Left cardiac atrium (tissue), 4 donors: ENCODE measurements at places on chromosomes 1 and 21. TPM values are rescaled to one million over a fixed set of nuclear protein-coding genes. Genes with fewer than 3 reads are reported as not detected.

- no peak for DNase-seq
Measured at GRCh38 chr1:232880354-232880753, 70.1 kb upstream of the NTPCR start.

DNA sequence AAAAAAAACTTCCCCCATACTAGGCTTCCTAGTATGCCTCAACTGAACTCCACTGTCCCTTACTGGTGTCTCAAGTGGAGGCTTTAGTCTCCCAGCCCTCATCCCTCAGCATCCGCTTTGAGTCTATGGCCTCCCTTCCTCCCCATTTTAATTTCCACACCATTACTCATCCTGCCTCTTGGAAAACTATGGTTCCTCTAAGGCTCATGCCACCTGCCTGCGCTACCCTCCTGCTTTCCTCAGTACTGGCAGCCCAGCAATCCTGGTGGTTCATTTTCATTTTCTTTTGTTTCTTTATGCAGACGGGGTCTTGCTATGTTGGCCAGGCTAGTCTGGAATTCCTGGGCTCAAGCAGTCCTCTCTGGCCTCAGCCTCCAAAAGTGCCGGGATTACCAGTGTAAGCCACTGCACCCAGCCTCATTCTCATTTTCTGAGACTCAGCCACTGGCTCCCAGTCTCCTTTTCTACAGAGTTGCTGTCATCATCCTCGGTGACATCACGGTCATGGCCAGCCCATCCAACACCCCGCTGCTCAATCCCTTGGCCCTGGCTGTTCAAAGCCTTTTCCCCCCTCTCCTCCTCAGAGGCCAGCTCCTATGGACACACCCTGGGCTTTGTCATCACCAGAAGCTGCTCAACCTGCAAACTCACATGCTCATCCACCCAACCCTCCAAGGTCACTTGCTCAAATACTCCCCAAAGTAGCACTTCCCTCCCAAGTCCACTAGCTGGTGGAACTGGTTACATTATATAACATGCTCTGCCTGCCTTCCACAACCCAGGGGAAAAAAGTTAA is 2.3 kb upstream of the PMVK start:
- DNase-seq: no peak

DNA sequence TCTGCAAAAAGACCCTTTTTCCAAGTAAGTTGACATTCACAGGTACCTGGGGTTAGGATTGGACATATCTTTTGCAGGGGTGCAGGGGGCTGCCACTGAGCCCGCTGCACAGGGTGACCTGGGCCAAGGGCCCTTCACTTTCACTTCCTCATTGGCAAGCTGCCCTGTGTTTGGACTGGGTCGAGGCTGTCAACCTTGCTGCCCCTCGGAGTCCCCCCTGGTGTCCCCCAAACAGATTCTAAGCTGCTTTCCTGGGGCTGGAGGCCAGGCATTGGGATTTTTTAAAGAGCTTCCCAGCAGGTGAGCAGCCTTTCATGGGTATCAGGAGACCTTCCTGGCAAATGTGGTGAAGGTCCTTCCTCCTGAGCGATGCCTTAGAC is 7.9 kb upstream of the UMODL1 start:
- no peak for DNase-seq

- no peak for DNase-seq
Measured at GRCh38 chr1:56019472-56019871, 559.9 kb downstream of the PLPP3 start.

GRCh38 chr1:205665201-205666045 is 14.9 kb downstream of the SLC45A3 start:
- no peak for DNase-seq

GRCh38 chr1:78263459-78263858 is 217.7 kb downstream of the GIPC2 start:
- DNase-seq: no peak

DNA sequence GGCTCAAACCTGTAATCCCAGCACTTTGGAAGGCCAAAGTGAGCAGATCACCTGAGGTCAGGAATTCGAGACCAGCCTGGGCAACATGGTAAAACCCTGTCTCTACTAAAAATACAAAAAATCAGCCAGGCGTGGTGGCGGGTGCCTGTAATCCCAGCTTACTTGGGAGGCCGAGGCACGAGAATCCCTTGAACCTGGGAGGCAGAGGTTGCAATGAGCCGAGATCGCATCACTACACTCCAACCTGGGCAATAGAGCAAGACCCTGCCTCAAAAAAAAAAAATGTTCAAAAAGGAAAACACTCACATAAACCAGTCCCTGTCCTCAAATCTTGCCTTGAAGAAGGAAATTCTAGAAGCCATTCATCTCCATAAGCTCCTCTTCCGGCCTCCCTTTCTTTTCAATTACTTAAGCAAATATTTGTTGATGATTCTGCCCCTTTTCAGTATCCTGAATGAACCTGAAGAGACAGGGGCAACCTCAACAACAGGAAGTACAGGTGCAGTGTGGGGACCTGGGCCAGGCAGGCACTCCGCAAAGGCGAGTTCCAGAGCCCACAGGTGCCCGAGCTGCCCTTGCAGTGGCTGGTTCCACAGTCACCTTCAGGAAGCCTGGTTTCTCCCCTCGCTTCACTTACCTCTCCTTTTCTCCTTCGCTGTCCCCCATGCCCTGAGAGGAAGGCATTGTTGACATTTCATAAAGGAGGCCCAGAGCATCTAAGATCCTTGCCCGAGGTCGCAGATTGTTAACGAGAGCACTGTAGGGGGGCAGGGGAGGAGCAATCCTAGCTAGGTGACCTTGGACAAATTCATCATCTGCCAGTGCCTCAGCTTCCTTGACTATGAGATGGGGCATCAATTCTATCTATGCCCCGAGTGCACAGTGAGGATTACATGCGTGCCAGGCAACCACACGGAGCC is 8.9 kb upstream of the LEFTY1 start:
- DNase-seq: no peak

- no peak for DNase-seq
Measured at GRCh38 chr1:15090373-15090772, 63.2 kb upstream of the TMEM51 start.

GRCh38 chr21:45644041-45644906 is 749 bp downstream of the PCBP3 start:
- DNase-seq: no peak

- no peak for DNase-seq
Measured at GRCh38 chr1:29282924-29283803, 46.8 kb downstream of the PTPRU start.

- DNase-seq: no peak
Measured at GRCh38 chr1:160727316-160727640, 11.8 kb upstream of the SLAMF7 start.

DNA sequence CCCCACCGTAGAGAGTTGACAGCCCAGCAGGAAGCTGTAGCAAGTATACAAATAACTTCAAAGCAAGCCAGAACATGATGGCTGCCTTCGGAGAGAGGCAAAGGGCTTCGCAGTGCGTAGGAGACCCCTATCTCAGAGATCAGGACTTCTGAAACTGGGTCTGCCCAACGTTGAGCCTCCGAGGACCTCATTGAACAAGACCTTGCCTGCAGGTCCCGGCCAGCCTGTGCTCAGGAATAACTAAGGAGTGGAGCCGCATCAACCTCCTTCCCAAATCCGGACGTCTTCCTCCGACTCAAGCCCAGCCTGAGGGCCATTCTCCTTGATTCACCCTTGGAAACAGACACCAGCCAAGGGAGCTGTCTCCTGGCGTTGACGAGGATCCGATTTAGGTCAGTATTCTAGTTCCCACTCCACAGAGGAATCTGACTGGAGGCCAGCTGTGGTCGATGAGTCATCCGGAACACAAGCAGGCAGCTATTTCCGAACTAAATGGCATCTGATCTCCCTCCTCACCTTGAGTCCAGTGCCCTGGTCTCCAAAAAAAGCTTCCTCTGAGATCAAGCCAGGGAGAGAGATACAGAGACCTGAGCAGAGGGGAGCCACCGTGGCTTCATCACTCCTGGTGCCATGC is 166.5 kb upstream of the COA6 start:
- peak; percentile 41 for DNase-seq

- no peak for DNase-seq
Measured at GRCh38 chr1:207670997-207671396, 26.1 kb downstream of the CR1L start.

DNA sequence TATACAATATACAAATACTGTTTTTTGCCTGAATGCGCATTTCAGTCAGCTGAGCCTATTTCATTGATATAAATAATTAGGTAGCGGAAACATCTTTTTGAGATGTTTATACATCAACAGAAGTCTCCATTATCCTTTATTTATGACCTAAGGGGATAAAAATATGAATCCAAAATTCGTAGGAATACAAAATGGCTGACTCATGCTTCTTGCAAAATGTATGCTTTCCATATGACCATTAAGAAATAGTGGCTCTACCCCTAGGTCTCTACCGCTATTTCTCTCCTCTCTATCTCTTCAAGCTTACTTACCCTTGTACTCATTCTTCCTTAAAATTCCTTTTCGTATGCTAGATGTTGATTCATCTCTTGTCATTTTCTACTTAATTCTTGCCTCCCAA is 338.4 kb upstream of the TMPRSS15 start:
- no peak for DNase-seq

GRCh38 chr1:245578308-245578707 is 423.5 kb downstream of the KIF26B start:
- no peak for DNase-seq

- DNase-seq: no peak
Measured at GRCh38 chr1:10113501-10113900, 80.7 kb downstream of the UBE4B start.

DNA sequence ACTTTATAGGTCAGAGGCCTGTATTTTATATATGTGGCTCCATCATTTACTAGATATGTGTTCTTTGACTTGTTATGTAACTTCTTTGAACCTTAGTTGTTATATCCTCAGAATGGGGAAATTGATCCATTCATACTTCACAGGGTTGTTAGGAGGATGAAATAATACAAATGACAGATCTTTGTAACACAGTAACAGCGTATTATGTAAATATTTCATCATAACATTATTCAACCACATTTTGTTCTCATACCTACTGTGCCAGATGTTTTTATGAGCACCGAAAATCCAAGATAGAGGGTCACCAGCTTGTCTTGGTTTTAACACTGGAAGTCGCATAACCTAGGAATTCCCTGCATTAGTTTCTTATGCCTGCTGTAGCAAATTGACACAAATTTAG is 3.3 kb downstream of the SUCO start:
- no peak for DNase-seq

- no peak for DNase-seq
Measured at GRCh38 chr1:179079113-179079761, 2.6 kb upstream of the TOR3A start.

GRCh38 chr1:224726441-224727182 is 110.5 kb downstream of the CNIH3 start:
- DNase-seq: peak; percentile 29

DNA sequence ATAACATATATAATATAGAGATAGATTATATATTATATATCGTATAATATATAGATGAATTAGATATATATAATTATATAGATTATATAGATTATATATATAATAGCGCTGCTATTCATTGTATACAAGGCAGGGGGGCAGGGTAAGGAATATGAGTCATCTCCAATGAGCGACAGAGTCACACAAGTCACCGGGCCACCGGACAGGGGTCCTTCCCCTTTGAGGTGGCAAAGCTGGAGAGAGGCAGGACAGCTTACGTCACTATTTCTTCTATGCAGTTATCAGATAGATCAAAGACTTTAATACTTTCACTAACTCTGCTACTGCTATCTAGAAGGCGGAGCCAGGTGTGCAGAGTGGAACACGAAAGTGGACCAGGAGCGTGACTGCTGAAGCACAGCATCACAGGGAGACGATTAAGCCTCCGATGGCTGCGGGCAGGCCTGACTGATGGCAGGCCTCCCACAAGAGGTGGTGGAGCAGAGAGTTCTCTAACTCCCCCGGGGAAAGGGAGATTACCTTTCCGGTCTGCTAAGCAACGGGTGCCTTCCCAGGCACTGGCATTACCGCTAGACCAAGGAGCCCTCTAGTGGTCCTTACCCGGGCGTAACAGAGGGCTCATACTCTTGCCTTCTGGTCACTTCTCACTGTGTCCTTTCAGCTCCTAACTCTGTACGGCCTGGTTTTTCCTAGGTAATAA is 2154.7 kb downstream of the MRPL39 start:
- DNase-seq: no peak

DNA sequence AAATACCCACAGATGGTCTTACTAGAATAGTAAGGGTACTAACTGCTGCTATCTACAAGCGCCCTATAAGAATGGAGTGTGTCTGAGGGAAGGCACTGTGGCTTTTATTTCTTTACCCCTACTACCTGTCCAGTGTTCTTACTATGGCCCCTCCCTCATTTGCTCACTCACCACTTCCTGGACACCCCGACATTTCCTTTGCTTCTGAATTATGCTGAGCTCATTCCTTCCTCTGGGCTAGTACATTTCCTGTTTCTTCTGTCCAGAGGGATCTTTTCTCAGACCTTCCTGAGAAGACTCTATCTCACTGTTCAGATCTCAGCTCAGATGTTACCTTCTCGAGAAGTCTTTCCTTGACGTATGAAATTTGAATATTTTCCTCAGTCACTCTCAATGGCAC is 192.1 kb upstream of the DAB1 start:
- DNase-seq: no peak

GRCh38 chr1:10969971-10970332 is 42.5 kb upstream of the TARDBP start:
- no peak for DNase-seq

- DNase-seq: no peak
Measured at GRCh38 chr1:207691841-207692240, 46.9 kb downstream of the CR1L start.

DNA sequence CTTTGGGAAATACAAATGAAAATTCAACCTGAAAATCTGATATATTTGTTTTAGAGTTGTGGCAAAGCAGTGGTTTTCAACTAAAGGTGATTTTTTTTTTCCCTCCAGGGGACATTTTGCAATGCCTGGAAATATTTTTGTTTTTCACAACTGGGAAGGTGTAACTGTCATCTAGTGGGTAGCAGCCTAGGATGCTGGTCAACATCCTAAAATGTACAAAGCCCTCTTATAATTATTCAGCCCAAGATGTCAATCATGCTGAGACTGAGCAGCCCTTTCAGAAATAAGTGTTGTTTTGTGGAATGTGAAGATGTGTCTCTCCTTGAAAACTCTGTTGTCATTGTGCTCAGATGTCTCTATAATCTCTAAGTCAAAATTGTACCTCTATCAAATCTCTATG is 95.2 kb upstream of the NCAM2 start:
- no peak for DNase-seq

DNA sequence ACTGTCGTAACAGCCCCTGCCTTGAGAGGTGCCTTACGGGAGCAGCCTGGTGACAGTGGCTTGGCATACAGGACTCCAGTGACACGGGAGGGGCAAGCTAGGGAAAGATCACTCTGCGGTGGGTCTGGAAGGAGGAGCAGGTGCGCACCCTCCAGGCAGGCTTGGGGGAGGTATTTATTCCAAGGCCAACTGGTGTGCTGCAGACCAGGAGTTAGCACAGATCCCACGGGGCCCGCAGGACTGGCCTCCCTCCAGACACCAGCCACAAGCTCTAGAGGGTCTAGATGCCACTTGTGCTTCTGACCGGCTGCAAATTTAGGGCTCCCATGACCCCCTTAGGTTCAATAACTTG is 22.1 kb downstream of the PSEN2 start:
- no peak for DNase-seq

GRCh38 chr1:38009088-38009840 is 3.3 kb upstream of the UTP11 start:
- no peak for DNase-seq

TP73 gene
- total RNA-seq: not detected

MPL gene
- 0.65 TPM for total RNA-seq

THEMIS2 gene
- total RNA-seq: 15.6 TPM

HTR1D gene
- not detected for total RNA-seq

ZNF683 gene
- not detected for total RNA-seq

BRDT gene
- not detected for total RNA-seq

ITLN2 gene
- total RNA-seq: 0.97 TPM

LDLRAP1 gene
- total RNA-seq: 9.5 TPM

PTCH2 gene
- total RNA-seq: 0.59 TPM

NIBAN1 gene
- total RNA-seq: 313 TPM

RIPPLY3 gene
- not detected for total RNA-seq
